Vein endothelial cell (primary cell): ENCODE measurements at places on chromosomes 1 and 21. TPM values are rescaled to one million over a fixed set of nuclear protein-coding genes. Genes with fewer than 3 reads are reported as not detected.

Gene EEIG2
- total RNA-seq, result 3.6 and 6.9 TPM in 2 replicates

Gene PRAMEF27
- total RNA-seq, result not detected in 2 replicates

Gene TAS1R1
- total RNA-seq, result not detected in 2 replicates

Gene PIK3R3
- total RNA-seq, result 11.8 and 14.9 TPM in 2 replicates

Gene HLCS
- 16.0 and 20.3 TPM in 2 replicates for total RNA-seq

Gene SMIM1
- 2.3 TPM in 1 of 2 replicates, not detected in the other for total RNA-seq

Gene HES2
- 31.7 and 33.1 TPM in 2 replicates for total RNA-seq

Gene GJA8
- not detected in 2 replicates for total RNA-seq

Gene TDRD5
- not detected in 2 replicates for total RNA-seq

Gene TNFRSF4
- total RNA-seq, result 2.0 and 3.6 TPM in 2 replicates

Gene CTPS1
- 34.0 and 35.9 TPM in 2 replicates for total RNA-seq

Gene SPATA21
- not detected in 2 replicates for total RNA-seq

Gene FALEC
- total RNA-seq, result not detected in 2 replicates

Gene DMBX1
- not detected in 2 replicates for total RNA-seq

Gene KRTAP19-1
- total RNA-seq, result not detected in 2 replicates

Gene MTOR
- total RNA-seq, result 50.7 and 54.2 TPM in 2 replicates
